ENCODE measurements at places on chromosomes 7 and 10.

GRCh38 chr10:22315455-22316285 lies 518 bp upstream of the COMMD3 start:
- DNase-seq = no peak

DNA sequence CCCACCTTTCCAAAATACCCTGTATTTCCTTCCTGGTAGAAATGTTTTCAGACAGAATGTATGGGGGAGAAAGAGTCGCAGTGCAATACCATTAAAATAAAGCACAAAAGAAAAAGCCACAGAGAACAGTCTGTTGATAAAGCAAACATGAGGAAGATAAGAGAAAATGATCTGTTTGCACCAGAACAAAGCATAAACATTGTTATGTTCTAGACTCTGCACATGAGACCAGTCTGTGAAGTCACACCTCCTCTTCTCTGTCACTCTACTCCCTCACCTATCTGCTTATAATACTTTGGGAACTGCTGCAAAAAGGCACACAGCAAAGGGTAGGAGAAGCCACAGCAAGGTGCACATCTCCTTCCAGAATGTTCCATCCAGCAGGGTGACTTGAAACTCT lies 67.2 kb upstream of the LRGUK start:
- no peak for DNase-seq

GRCh38 chr7:100679927-100680575 lies 6.5 kb downstream of the GNB2 start:
- no peak for DNase-seq

DNA sequence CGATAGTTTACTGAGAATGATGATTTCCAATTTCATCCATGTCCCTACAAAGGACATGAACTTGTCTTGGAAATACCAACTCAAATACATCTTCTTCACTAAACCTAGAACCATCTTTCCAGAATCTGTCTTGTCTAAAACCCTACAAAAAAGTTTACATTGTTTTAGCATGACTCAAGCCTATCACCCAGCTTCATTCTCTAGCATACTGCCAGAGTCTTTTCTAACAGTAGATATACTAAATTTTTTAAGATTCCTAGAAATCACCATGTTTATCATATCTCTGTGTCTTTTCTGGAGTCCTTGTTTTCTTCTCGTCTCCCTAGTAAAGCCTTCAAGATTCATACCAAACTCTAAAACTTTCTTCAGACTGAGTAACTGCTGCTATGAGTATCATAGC lies 129.7 kb downstream of the SEMA3E start:
- no peak for DNase-seq

- no peak for DNase-seq
Measured at GRCh38 chr7:26657206-26657641, 207.2 kb downstream of the SKAP2 start.

DNA sequence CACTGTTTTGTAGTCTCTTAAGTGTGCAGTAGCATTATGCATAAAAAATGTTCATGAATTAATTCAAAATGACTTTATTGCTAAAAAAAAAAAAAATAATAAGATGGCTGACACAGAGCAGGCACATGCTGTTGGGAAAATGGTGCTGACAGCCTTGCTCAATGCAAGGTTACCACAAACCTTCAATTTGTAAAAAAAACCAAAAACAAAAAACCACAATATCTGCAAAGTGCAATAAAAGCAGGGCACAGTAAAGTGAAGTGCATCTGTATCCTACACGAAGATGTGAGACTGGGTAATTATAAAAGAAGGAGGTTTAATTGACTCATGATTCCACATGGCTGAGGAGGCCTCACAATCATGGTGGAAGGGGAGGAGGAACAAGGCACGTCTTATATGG lies 185.8 kb downstream of the USP6NL start:
- no peak for DNase-seq
